ENCODE measurements at places on chromosomes 1 and 21.

GRCh38 chr1:154410185-154410827, 5.2 kb downstream of the IL6R start:
- no peak for DNase-seq

GRCh38 chr1:39720094-39720999, 18.3 kb upstream of the PPIE start:
- DNase-seq, result peak; percentile 78

- no peak for DNase-seq
Observed at GRCh38 chr1:80624682-80625081, 1176.1 kb upstream of the ADGRL2 start.

- peak; percentile 86 for DNase-seq
Observed at GRCh38 chr1:155139895-155140629, at the start of gene DPM3. Gene DPM3, minus strand, starts transcription at chr1:155140531. Its CDS starts 291 bp downstream, at chr1:155140240.

GRCh38 chr1:93865253-93865652, 13.8 kb downstream of the DNTTIP2 start:
- DNase-seq, result no peak

- no peak for DNase-seq
Observed at GRCh38 chr21:42159560-42160110, 59.3 kb upstream of the ABCG1 start.

GRCh38 chr21:32389337-32390015, 3.3 kb downstream of the URB1 start:
- DNase-seq, result no peak

- no peak for DNase-seq
Observed at GRCh38 chr1:93448983-93449804, 1.3 kb downstream of the FNBP1L start.

GRCh38 chr21:28282833-28283232, 709.8 kb downstream of the LTN1 start:
- DNase-seq, result no peak

DNA sequence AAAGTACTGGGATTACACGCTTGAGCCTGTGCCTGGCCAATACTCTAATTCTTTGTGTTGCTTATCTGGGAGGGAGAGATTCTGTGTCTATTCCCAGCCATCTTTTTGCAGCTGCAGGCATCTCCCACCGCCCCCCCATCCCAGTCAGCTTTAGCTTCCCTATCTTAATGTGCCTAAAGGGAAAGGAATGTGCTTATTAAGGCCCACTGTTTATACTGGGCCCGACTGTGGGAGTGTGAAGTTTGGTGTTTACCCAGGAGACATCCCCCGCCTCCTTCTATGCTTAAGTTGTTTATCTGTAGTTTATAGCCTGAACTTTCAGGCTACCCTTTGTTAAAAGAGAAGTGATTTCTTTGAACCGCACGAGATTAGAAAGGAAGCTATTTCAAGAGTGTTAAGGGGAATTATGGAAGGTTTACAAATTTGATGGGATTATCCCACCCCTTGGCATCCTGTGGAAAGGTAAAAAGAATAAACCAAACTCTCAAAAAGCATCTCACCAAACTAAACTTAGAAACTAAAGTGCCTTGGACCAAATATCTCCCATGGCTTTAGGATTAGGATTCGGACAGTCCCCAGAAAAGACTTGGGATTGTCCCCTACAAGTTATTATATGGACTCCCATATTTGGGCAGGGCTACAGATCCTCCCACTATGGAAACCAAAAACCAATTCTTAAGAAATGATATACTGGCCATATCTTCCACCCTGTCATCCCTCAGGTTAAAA, 25.5 kb upstream of the ZNF496 start:
- no peak for DNase-seq

GRCh38 chr1:221776495-221777301, 34.8 kb upstream of the DUSP10 start:
- DNase-seq, result peak; percentile 71

DNA sequence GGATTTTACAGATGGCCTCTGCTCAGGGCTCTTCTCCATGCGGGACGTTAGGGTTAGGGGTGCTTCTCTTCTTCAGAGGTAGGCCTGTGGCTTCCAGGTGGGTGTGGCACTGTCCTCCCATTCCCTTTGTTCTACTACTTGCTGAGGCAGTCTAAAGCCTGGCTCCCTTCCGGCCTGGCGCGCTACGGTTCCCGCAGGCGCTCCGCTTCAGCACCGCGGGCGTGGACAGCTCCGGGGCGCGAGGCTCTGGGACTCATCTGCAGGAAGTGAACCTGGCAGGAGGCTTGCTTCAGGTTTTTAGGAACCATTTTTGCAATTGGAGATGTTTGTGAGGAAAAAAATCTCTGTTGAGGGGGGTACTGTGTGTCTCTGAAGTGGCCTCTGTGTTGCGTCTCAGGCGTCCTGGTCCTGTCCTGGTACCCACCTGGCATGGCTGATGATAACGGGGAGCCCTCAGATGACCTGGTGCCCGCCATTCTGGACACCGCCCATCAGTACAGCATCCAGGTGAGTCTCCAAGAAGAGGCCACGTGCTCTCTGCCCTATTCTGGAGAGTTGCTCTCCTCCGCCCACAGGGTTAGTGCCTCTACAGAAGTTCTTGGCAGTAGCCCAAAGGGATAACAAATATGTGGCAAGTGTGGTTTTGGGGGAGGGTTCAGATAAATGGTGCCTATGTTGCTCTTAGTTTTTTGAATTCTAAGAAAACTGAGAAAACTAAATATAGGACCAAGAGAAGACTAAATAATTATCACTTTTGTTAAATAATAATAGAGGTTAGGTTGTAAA, 1.9 kb downstream of the MANEAL start:
- DNase-seq, result peak; percentile 12

- DNase-seq, result no peak
Observed at GRCh38 chr1:70117046-70117445, 88.3 kb downstream of the LRRC40 start.

- DNase-seq, result no peak
Observed at GRCh38 chr21:45847870-45848269, 133.7 kb upstream of the COL6A1 start.

- no peak for DNase-seq
Observed at GRCh38 chr1:30990591-30990990, 74.9 kb downstream of the PUM1 start.

DNA sequence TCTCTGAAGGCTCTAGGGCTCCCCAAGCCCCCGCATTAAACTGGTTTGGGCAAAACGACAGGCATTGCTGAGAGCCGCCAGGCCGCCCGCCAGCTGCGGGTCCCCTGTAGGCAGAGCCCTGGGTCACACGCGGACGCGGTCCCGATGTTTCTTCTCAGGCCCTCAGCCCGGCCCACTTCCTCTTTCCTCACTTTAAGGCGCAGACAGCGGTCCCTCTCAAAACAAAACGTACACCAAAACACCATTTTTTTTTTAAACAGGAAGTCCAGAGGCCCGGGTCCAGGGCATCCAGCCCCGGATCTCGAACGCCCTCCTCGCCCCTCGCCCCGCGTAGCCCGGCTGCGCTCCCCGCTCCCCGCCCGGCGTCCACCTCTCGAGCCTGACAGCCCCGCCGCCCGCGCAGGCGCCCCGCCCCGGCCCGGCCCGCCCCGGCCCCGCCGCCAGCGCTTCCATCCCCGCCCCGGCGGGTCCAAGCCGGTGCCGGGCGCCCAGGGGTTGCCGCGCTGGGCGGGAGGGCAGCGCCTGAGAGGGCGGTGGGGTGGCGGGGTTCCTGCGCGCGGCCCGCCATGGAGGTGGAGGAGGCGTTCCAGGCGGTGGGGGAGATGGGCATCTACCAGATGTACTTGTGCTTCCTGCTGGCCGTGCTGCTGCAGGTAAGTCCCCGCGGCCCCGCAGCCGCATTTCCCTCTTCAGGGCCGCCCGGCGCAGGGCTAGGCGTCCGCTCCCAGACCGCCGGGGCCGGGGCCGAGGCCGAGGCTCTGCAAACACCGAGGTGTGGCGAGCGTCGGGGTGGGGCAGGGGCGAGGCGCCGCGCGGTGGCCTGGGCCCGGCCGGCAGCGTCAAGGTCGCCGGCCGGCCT, at the start of gene SLC22A15:
TSS of gene SLC22A15 (plus strand) at position 452 of the 859 bp plus-strand sequence. CDS start at position 567, 115 bp downstream.
- peak; percentile 24 for DNase-seq

DNA sequence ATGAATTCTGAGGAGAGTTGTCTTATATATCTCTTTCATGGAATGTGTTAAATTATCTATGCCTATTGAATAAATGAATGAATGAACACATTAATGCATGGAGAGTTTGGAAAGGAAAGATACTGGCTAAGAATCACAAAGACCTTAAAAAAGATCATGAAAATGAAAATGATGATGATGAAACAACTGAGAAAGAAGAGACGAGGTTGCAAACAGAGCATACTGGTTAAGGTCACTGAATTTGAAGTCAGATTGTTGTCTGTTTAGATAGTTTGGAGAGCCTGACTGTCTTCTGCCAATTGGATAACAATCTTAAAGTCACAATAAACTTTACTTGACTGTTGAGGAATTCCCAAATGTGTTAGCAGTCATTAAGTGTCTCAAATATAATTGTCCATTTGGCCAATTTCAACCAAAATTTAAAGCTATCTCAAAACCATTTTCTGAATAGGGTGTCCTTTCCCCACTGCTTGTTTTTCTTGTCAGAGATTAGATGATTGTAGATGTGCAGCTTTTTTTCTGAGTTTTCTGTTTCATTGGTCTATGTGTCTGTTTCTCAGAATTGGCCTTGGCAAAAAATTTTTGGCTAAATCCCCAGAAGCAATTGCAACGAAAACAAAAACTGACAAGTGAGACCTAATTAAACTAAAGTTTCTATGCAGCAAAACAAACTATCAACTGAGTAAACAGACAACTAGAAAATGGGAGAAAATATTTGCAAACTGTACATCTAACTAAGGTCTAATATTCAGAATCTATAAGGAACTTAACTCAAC, 132.2 kb downstream of the PTGER3 start:
- no peak for DNase-seq
